Right cardiac atrium (tissue), 5 donors: ENCODE measurements at places on chromosomes 6 and 20. TPM values are rescaled to one million over a fixed set of nuclear protein-coding genes. Genes with fewer than 3 reads are reported as not detected.

TCP1 gene
- 161 TPM for total RNA-seq

- peak; percentile 45 for DNase-seq
These were observed 3.5 kb downstream of the NDUFAF5 start for GRCh38 chr20:13788167-13788834.

DSTN gene
- total RNA-seq, result 720 TPM

GRCh38 chr6:137927777-137928218 is 60.7 kb downstream of the TNFAIP3 start:
- no peak for DNase-seq

- DNase-seq, result no peak
These were observed 118.7 kb downstream of the CEBPB start for GRCh38 chr20:50309280-50309763.

- DNase-seq, result no peak
These were observed 22.4 kb upstream of the SNX9 start for GRCh38 chr6:157800420-157801237.

- no peak for DNase-seq
These were observed 1164.7 kb upstream of the MAP3K7 start for GRCh38 chr6:91751526-91751925.

ENPP4 gene
- total RNA-seq, result 25.8 TPM

DNA sequence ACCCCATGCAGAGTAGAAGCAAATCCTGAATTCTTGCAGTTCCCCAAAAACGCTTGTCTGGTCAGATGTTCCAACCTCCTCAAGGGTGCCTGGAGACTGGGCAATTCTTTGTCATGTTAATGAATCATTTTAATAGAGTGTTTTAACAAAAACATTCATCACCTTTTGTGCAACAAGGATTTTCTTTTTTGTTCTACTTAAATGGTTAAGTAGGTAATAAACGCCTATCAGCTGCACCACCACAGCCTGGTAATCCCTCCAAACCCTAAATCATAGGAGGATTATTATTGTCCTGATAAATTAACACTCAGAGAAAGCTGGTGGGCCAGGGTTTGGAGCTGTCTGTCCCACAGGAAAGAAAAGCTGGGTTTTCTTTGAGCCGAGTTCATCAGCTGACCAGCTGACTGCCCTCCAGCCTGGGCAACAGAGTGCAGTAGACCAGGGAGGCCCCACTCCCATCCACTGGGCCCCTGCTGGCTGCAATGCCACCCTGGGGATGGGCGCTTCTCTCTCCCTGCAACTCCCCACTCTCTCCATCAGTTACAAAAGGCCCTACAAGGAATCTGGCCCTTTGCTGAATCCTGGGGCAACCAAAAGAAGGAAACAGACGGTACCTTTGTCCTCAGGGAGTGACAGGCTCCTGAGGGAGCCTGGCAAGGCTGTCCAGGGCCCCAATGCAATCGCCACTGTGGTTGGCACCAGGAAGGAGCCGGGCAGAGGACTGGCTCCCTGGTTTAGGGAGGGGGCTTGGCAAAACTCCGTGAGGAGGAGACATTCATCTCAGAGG is 23.1 kb upstream of the BMP7 start:
- DNase-seq, result no peak

DNA sequence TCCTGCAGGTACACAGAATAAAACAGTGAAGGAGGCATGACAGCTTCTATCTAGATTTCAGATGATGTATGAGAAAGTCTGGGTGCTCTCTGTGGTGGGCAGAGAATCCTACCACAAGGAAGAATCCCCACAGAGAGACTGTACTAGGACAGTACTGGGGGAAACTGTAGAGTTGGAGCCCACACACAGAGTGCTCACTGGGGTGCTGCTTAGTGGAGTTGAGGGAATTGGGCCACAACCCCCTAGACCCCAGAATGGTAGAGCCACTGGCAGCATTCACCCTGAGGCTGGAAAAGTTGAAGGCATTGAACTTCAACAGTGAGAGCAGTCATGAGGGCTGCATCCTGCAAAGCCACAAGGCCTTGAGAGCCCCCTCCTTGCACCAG is 62.2 kb upstream of the TNFRSF21 start:
- no peak for DNase-seq

COL9A1 gene
- 4.6 TPM for total RNA-seq

DNA sequence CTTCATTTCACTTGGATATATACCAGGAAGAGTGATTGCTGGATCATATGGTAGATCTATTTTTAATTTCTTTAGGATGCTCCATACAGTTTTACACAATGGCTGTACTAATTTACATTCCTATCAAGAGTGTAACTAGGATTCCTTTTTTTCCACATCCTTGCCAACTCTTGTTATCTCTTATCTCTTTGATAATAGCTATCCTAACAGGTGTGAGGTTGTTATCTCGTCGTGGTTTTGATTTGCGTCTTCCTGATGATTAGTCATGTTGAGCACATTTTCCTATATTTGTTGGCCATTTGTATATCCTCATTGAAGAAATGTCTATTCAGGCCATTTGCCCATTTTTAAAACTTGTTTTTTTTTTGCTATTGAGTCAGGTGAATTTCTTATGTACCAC is 552.4 kb downstream of the RFPL4B start:
- no peak for DNase-seq

DNA sequence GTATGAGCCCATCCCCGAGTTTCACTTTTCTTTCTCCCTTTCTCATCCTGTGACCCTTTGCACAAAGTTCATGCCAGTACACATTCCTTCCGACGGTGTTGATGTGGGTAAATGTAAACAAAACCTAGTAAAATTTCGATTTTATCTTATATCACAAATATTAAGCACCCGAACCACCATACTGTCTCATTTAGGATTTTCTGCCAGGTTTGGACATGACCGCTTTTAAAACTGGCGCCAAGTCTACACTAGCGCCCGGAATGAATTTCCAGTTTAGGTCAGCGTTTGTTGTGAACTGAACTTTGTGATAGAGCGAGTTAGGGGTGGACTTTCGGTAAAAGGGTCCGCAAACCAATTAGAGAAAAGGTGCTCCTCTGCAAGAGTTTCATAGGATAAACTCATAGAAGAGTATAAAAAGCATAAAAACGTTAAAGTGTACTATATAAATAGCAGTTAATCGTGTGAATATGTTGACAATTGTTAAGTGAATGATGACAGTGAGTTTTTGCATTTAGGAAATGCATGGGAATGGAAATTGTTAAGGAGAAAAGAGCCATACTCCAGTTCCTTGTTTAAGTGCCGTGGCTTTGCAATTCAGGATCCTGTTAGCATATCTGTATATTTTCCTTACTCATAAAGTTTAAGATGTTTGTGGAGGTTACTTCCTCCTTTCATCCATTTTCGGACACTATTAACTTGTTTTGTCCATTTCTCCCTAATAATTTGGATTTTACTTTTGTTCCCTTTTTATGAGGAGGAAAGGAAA is 937 bp downstream of the AKAP7 start:
- peak; percentile 30 for DNase-seq

DNA sequence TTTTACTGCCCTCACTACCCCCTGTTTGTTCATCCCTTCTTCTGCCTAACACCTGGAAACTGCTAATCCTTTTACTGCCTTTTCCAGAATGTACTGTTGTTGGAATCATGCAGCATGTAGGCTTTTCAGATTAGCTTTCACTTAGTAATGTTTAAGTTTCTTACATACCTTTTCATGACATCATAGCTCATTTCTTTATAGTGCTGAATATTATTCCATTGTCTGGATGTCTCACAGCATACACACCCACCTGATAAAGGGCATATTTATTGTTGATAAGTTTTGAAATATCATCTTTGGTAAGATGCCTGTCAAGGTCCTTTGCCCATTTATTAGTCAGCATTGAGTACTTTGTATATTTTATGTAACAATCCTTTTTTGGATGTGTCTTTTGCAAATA is 588.2 kb upstream of the NRSN1 start:
- no peak for DNase-seq

SRXN1 gene
- 41.0 TPM for total RNA-seq

DNA sequence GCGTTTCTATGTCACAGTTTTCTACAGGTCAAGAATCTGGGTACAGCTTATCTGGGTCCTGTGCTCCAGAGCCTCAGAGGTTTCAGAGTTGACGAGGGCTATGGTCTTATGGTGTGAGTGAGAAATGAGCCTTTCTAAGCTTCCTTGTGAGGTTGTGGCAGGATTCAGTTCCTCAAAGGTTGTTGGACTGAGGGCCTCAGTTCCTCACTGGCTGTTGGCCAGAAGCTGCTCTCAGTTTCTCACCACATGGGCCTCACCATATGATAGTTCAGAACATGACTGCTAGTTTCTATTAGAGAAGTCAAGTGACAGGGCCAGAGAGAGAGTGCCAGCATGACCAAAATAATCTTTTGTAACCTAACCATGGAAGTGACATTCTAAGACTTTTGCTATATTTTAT is 96.1 kb downstream of the NUS1 start:
- DNase-seq, result no peak

- DNase-seq, result no peak
These were observed 534.3 kb downstream of the COL12A1 start for GRCh38 chr6:74671558-74672025.

HLA-DOB gene
- 0.20 TPM for total RNA-seq

DNA sequence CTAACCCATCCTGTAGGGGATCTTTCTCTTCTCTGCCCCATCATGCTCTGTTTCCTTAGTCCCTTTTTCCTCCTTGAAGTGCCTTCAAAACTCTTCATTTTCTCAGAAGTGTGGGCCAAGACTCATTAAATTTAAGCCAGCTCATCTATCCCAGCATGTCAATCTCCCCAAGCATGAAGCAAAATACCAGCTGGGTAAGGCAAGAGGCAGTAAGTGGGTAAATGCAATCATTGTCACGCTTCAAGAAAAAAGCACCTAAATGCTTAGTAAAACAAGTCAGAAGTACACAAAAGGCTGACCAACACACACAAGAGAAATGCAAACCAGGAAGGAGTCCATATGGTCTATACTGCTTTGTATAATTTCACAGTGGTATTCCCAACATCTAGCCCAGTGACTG is 61.5 kb downstream of the COL12A1 start:
- DNase-seq, result no peak

DNA sequence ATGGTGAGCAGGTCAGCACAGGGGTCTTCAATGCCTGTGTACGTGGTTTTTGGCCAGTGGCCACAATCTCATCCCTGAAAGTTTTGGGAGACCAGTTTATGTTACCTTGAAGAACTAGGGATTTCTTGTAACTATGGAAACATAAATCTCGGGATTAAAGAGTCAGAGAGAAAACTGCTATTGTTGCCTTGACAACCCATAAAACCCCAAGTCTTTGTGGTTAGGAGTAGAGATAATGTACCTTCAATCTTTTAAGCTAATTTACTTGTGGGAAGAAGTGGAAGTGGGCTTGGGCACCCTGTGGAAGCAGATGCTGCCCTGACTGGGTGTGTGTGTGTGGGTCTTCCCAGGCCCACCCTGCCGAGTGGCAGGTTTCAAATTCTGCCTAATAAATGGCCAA is 46.1 kb upstream of the ZNF831 start:
- DNase-seq, result no peak

DNA sequence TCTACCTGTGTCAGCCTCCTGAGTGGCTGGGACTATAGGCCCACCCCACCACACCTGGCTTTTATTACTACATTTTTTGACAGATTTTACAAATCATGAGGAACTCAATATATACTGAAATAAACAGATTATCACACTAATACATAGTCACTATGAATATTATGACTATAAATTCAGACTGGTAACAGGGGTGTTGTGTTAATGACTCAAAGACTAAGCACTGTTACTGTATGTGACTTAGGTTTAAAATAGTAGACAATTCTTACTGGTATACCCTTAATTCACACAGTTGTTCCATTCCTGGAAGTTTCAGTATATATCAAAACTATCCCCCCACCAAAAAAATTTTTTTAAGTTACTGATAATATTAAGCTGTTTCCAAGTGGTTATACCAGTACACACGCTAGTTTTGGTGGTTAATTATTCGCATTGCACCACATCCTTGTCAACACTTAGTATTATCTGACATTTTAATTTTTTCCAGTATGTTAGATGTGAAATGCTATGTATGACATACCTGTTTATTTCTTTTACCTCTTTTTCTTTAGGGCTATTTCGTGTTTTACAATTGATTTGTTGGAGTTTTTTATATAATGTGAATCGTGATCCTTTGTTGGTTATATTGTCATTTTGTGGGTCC is 34.4 kb upstream of the C20orf144 start:
- DNase-seq, result no peak

DNA sequence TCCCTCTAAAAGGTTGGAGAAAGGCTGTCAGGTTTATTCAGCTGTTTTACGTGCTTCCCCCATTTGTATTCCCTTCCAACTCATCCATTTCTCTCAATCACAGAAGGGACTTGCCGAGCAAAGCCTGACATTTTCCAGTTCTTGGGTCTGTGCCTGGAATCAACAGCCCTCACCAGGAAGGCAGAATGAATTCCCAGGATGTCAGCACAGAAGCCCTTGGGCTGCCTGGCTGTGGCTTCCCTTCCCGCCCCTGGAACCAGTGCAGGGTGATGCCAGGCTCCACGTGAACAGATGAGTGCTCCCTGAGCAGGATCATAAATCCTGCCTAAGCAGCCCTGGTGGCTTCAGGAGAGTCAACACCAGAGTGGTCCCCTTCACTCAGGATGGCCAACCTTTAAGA is 86.1 kb upstream of the CD83 start:
- DNase-seq, result no peak

DNA sequence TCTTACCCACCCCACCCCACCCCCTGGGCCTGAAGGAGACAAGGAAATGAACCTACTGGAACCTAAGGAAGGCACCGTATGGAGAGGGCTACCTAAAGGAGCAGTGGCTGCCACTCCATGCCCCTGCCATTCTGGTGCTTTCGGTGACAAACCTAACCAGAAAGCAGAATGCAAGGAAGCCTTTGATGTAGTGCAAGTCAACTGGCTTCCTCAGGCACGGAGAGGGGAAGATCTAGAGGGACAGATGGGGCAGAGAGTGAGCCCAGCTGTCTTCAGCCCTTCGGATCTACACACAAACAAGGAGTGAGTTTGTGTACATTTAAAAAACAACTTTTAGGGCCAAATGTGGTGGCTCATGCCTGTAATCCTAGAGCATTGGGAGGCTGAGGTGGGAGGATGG is 39.5 kb downstream of the PPP1R16B start:
- DNase-seq, result no peak

PPP1R14C gene
- total RNA-seq, result 170 TPM

- no peak for DNase-seq
These were observed 1957.5 kb upstream of the DEFB115 start for GRCh38 chr20:29299811-29300578.

GRCh38 chr6:73079611-73079955 is 145.7 kb downstream of the KHDC1L start:
- DNase-seq, result no peak

LPIN3 gene
- 13.5 TPM for total RNA-seq

COL10A1 gene
- not detected for total RNA-seq

MYBL2 gene
- total RNA-seq, result 0.11 TPM

GRCh38 chr20:7196481-7196880 is 429.0 kb downstream of the BMP2 start:
- no peak for DNase-seq

BNIP5 gene
- total RNA-seq, result not detected
